ENCODE measurements at places on chromosomes 11 and 22.
A peak's percentile ranks its signal among the peaks of the same experiment; 100 is the strongest.

DNA sequence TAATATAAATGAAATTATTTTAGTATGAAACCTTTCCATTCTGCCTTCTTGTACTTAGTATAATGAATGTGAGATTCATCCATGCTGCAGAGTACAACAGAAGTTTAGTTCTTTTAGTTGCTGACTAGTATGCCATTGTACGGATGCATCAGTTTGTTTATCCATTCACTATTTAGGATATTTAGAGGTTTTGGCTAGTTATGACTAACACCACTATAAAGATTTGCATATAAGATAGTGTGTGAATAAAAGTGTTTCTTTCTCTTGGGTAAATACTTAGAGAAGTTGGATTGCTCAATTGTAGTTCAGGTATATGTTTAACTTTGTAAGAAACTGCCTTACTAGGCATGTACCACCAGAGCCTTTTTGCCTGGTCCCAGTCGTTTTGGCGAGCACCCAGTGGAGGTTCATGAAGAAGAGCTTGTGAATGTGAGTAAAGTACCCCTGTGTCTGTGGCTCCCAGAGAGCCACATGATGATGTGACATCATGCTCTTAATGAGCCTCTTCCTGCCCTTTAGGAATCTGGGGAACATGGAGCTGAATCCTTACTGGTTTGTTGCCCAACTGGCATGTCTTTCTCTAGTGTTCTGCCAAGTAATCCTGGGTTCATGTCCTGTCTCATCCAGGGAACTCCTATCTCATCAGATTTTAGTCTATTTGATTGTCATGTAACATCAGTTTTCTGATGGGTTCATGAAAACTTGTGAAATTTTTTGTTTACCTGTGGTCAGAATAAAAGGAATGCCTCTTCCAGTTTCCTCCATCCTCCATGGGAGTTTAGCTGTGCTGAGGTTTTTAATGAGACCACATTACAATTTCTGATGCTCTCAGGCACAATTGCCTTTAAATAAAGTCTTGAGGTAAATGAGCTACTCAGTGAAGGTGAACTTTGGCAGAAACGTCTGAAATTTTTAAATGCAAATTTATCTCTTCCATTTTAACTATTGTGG, 234.8 kb downstream of the CASP12 start:
- no peak for DNase-seq

GRCh38 chr11:80929031-80929805, 1488.4 kb upstream of the TENM4 start:
- no peak for DNase-seq

GRCh38 chr22:42768385-42769035, 47.8 kb upstream of the A4GALT start:
- peak; percentile 46 for DNase-seq

- DNase-seq, result no peak
These were observed 861.3 kb downstream of the TBC1D22A start for GRCh38 chr22:47623763-47624148.

DNA sequence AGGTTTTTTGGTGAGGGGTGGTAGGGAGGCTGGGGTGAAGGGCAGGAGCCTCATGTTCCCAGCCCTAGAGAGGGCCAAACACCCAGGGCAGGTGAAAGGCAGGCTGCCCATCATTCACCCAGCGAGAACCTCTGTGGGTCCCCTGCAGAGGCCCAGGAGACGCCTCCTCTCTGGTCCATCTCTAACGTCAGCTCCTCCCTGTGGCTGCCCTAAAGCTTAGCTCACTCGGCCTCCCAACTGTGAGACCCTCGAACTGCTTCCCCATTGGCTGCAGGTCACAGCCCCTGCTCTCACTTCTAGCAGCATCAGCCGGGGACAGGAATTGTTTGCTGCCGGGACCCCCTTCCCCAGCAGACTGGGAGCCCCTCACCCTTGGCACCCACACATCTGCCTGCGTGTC, 615 bp upstream of the NFAM1 start:
- DNase-seq, result no peak

DNA sequence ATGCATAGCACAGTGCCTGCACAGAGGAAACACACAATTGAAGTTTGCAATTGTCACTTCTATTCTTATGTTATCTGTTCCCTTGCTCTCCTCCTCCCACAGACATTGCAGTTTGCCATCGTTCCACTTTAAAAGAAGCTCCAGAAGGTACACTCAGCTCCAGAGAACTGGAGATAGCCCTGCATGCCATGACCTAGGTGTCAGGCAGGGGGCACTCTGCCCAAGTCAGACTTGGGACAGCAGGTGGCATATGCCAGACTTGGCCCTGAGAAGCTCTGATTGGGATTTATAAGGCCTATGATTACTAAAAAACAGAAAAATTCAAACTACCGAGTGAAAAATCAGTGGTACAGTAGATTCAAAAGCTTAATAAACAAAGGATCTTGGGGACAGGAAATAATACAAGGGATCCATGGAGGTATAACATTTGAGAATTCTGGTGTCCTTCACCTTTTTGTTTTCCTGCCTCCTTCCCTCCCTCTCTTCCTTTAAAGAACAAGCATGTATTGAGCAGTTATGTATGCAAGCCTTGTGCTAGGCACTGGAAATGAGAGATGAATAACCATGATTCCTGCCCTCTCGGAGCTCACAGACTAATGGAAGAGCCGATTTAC, 40.0 kb downstream of the TENM4 start:
- no peak for DNase-seq

- DNase-seq, result no peak
These were observed 540 bp downstream of the PPARA start for GRCh38 chr22:46150655-46151477.

DNA sequence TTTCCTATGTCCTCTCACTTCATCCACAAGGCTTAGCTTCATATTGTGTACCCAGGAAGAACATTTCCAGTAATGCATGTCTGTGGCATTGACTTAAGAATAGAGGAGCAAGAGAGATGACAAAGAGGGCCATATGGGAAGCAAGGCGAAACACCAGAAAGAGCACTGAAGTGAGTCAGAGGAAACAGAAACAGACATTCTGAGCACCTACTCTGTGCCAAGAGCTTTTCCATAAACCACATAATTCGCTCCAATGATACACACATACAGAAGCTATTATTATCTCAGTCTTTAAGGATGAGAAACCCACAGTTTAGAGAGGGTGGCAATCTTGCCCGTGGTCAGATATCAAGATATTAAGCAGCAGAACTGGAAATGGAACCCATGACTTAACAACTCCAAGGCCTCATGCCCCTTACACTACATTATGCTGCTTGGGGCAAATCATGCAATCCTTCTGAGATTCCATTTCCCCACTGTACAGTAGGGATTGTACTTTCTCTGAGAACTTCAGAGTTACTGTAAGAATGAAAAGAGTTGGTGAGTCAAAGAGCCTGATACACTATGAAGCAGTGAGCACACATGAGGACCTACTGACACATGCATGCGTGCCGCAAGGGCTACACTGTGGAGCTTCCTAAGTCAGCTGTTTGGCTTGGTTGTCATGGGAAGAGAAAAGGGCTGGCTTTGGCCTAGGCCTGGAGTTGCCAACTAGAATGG, 126.6 kb downstream of the KCNC1 start:
- no peak for DNase-seq

- DNase-seq, result no peak
These were observed 6.5 kb downstream of the MSANTD2 start for GRCh38 chr11:124793466-124794278.

DNA sequence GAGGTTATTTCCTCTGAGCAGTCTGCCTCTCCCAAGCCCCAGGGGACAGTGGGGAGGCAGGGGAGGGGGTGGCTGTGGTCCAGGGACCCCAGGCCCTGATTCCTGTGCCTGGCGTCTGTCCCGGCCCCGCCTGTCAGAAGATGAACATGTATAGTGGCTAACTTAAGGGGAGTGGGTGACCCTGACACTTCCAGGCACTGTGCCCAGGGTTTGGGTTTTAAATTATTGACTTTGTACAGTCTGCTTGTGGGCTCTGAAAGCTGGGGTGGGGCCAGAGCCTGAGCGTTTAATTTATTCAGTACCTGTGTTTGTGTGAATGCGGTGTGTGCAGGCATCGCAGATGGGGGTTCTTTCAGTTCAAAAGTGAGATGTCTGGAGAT, 3.1 kb downstream of the PIM3 start:
- no peak for DNase-seq

- DNase-seq, result no peak
These were observed 251.3 kb downstream of the SBF2 start for GRCh38 chr11:10042699-10043098.

GRCh38 chr11:44853666-44854065, 97.0 kb downstream of the TP53I11 start:
- no peak for DNase-seq

DNA sequence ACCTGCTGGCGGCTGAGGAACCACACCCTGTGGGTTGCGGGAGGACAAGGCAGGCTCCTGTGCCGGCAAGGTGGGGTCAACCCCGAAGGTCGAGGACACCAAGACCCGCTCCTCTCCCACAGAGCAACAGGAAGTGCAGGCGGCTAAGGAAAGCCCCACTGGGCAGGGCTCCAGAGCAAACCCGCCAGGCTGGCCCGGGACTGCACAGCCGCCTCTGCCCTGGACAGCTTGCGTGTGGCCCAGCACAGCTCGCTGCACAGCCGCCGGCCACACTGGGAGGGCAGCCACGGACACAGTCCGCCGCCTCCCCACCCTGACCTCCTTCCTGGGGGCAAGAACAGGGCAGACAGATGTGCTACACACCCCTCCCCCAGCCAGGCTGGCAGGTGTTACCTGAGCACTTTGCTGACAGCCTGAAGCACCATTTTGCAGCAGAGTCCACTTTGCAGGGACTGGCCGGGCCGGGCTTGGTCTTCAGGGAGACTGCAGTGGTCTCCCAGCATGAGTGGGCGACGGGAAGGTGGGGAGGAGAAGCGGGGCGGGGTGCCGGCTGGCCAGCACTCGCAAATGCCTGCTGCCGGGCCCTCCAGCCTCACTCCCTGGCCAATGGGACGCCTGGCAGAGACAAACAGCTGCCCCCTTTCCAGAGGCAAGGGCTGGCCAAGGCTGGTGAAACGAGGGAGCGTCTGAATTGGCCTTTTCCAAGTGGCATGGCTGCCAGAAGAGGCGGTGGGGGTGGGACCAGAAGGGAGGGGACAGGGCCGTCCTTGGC, at the start of gene MOB2:
Gene MOB2, minus strand, starts transcription at position 726 of the 772 bp plus-strand sequence. Its CDS starts 223 bp downstream, at position 503.
- DNase-seq, result no peak

DNA sequence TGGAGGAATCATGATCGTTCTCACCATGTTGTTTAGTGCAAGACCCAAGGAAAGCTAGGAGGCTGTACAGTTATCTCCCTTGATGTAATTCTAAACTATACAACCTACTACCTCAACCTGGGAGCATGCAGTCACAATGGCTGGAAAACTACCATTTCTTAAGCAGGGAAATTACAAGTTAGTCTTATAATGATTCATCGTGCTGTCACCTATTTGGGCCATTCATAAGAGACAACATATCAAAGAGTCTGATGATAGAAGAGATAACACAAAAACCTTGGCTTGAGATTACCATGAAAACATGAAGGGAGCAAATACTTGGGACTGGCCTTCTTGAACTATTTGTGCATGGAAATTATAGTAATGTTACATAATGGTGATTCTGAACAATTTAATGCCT, 30.5 kb upstream of the BLID start:
- no peak for DNase-seq

- DNase-seq, result no peak
These were observed 125.2 kb upstream of the SYT13 start for GRCh38 chr11:45411228-45411946.

- no peak for DNase-seq
These were observed 18.1 kb upstream of the GDPD5 start for GRCh38 chr11:75543806-75544205.

DNA sequence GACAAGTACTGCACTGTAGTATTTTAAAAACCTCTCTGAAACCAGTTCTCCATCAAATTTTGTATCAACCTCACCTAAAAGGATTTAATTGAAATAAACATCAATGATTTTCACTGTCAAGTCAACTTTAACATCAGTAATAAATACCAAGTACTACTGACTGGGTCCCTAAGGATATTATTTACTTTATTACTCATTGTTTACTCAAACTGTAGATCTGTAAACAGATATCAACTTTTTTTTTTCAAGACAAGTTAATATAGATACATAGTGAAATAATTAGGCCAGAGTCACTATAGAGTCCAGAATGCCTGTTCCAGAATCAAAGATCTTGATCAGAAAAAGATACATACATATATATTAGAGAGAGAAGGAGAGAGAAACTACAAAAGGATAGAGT, 1.6 kb downstream of the RNF141 start:
- no peak for DNase-seq

DNA sequence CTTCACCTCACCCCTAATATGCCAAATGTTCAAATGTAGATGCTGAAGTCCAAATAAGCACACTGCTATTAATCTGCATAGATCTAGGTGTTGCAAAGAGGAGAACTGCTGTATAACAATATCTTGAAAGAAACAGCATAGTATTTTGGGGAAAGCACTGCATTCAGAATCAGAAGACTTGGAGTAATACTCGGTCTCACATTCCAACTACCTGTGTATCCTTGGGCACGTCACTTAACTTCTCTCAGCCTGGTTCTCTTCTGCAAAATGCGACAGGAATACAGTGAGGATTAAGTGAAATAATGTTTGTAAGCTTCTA, 332 bp upstream of the HMGXB4 start:
- no peak for DNase-seq

DNA sequence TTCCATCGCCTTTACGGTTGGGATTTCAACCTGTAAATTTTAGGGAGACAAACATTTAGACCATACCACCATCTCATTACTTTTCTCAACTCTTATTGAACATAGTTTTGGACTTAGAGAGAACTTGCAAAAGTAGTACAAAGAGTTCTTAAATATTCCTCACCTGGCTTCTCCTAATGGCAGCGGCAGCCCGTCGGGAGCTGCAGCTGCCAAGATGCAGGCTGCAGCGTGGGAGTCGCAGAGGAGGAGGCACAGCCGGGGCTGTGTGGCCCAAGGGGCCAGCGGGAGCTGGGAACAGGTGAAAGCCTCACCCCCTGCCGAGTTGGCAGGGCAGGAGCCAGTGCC, 23.1 kb upstream of the RNASEH2C start:
- DNase-seq, result no peak

DNA sequence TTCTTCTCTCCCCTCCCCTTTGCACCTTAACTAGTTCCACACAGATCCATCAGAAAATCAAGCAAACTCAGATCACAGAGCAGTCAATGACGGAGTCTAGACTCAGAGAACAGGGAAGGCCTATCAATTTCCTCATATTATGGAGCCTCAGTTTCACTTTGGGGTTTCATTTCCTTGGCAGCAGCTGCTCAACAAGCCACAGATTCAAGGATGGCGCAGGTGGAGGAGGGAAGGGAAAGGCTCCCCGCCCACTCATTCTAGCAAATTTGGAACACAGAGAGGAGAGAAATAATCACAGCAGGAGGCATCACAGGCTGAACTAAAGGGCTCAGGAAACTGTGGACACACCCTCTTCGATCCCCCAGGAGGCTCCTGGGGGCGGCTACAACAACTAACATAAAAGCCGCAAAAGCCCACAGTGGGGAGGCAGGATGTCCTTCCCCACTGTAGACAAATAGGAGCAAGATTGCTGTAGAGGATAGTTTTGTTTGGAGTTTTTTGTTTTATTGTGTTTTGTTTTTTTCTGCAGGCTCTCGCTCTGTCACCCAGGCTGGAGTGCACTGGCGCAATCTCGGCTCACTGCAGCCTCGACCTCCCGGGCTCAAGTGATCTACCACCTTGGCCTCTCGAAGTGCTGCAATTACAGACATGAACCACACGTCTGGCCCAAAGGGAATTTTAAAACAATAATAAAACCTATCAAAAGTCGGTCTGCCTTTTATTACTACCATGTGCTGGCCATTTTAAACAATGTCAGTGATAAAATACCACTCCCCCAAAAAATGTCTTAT, 3.4 kb downstream of the PLAAT3 start:
- DNase-seq, result no peak

- no peak for DNase-seq
These were observed 260.2 kb upstream of the ISX start for GRCh38 chr22:34805771-34806170.
